ENCODE measurements at places on chromosomes 3 and 15.

DNA sequence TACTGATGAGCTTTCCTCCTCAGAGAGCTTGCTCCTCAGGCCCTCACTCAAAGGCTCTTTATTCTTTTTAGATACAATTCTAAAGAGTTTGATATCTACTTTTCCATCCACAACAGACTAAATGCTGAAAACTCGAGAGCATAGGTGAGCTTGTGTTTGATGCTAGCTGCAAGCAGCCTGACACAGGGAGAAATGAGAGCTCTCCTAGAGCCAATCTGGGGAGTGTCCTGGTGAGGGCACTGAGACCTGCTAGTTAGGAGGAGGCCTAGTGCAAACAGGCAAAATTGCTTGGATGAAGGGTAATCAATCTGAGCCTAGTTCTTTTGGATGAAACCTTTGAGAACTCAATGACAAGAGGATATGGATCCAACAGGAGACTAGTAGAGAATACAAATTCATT lies 300.8 kb downstream of the ZBTB20 start:
- no peak for DNase-seq

DNA sequence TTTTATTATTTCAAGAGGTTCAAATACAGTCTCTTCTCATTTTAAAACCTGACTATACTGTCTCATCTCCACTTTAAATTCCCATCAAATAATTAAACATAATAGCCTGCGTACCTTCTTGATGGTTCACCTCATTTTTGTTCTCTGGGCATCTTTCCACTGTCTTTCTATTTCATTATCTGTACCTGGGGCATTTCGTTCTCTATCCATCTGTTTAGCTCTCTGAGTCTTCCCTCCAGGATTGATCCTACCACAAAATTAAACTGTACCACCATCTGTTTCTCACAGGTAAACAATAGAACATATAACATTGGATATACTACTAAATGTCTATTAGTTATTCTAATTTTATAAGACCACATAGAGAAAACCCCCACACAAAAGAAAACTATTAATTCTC lies 1331.4 kb downstream of the NSUN3 start:
- no peak for DNase-seq

GRCh38 chr15:48486228-48486627 lies 155.0 kb downstream of the DUT start:
- DNase-seq: no peak

DNA sequence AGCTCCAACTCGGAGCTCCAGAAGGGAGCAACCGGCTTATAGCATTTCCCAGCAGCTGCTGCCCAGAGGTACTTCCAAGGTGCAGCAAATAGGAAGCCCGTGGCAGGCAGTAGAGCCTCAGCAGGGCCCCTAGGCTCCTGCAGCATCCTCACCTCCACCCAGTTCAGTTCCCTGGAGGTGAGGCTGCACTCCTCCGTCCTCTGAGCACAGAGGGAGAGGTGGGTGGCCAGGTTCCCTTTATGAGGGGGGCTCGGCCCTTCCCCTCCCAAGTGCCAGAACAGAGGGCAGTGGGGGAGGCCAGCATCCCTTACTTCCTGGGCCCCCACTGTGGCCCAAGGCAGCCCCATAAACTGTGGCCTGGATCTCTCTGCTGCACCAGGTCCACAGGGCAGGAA lies 150.2 kb downstream of the ATP10A start:
- DNase-seq: no peak

- DNase-seq: no peak
Measured at GRCh38 chr3:31449318-31449717, 83.4 kb upstream of the STT3B start.

DNA sequence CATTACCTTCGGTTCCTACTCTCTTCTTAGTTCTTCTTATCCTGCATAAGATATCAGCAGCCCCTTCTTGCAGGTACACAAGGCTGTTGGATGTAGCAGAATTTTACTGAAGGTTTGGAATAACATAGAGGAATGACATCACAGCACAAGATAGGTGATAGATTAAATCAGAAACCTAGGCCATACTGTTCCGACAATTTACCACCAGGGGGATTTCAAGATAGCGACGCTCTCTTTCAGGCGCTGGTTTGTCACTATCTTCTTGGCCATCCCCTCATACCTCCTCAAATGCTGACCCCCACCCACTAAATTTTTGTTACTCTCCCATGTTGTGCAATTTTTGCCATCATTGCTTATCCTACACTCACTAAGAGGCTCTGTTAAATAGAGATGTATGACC lies 3.5 kb downstream of the SIDT1 start:
- DNase-seq: no peak

DNA sequence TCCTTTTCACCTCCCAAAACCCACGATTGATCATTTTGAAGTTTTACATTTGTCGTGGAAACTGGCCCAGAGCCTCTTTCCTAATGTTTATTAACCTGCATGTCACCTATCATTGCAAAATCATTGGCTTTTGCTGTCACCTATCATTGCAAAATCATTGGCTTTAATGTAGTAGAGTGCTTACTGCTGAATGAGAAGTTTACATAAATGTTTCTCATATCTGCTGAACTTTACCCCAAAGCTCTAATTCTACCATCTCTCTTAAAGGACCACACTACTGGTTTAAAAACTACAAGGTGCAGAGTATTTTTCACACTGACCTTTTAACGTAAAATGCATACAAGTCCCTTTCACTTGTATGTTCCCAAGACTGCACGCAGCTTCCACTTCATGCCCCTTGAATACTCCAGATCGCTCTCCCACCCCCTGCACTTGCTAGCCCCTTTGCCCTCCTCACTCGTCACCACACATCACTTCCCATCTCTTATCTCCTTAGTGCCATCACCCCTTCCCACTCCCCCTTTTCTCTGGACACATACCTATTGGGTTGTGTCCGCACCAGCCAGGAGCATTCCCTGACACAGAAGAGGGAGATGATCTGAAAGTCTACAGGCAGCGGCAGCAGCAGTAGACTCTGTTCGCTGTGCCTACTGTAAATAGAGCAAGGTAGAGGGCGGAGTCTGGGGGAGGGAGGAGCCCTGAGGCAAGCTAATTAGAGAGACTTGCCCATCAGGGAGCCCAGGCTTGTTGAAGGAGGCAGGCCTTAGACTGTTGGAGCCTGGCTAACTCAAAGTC lies 30.2 kb upstream of the ATOSA start:
- DNase-seq: no peak

- DNase-seq: no peak
Measured at GRCh38 chr3:90184861-90185260, 1077.4 kb downstream of the EPHA3 start.

GRCh38 chr3:105883798-105884377 lies 15.1 kb upstream of the CBLB start:
- DNase-seq: no peak

- DNase-seq: no peak
Measured at GRCh38 chr3:69329892-69330291, 56.0 kb downstream of the FRMD4B start.

DNA sequence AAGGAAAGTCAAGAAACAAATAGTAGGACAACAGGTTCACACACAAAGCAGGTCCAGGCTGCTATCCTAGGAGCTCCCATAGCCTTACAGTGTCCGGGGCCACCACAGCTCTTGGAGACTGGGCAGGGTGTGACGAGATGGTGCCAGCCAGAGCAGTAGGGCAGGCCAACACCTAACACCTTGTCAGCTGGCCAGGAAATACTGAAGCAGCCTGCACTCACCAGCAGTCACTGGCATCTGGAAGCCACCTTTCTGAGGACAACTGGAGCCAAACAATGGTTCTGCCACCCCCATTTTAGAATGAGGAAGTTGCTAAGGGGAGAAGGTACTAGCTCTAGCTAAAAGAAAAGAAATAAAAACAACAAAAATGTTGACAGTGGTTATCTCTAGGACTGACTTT lies 47.2 kb downstream of the CCDC12 start:
- DNase-seq: no peak

GRCh38 chr3:81699536-81700320 lies 61.7 kb downstream of the GBE1 start:
- DNase-seq: no peak

GRCh38 chr3:114299421-114299820 lies 5.6 kb downstream of the TIGIT start:
- no peak for DNase-seq

GRCh38 chr3:113329757-113330156 lies 111.5 kb downstream of the CFAP44 start:
- DNase-seq: no peak

GRCh38 chr3:194766845-194767244 lies 81.2 kb downstream of the FAM43A start:
- DNase-seq: no peak

GRCh38 chr3:54633444-54634121 lies 294.3 kb downstream of the LRTM1 start:
- DNase-seq: no peak
